ENCODE measurements at places on chromosomes 7 and 10.

- no peak for DNase-seq
Measured at GRCh38 chr10:707456-707855, 18.0 kb upstream of the DIP2C start.

DNA sequence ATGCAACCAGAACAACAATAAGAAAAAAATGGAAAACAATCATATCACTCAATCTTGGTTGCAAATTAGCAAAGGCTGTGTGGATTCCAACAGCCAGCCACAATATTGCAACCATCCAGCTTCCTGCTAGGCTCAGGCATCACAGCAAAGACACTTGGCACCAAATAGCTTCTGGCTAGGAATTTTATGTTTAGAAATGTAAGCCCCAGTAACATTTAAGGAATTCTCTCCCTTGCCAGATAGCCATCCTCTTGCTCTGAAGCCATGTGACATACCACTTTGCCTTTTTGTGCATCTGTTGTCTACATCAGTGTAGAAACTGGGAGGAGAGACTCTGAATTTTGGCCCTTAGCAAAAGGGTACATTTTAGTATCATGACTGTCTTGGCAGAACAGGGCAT, 22.2 kb downstream of the MKX start:
- DNase-seq: no peak

DNA sequence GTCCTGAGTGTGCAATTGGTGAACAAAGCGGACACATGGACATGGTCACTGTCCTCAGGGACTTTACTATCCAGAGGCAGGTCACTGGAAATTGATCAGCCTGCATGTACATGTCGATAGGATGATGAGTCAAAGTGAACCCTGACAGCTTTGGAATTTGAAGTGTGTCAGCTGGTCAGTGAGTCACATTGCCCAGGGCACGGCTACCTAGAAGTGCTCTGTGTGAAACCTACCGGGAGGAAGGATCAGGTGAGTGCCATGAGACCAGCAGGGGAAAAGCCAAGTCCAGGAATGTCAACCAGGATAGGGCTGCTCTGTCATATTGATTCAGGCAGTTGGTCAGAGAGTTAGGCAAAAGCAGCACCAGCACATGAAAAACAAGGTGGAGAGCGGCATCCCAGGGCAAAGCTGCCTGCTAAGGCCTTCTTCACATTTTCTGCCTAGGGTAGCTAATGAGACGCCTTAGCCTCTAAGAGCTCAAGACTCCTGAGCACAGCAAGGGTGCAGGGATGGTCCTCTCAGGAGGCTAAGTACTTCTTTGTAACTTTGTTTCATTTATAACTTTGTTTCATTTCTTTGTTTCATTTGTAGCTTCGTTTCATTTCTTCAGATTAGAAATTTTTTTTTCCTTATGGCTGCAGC, 19.4 kb upstream of the PDCD4 start:
- no peak for DNase-seq

- peak; percentile 57 for DNase-seq
Measured at GRCh38 chr10:42866115-42866995, 83.8 kb downstream of the BMS1 start.

- no peak for DNase-seq
Measured at GRCh38 chr10:27618906-27619305, 114.8 kb downstream of the RAB18 start.

DNA sequence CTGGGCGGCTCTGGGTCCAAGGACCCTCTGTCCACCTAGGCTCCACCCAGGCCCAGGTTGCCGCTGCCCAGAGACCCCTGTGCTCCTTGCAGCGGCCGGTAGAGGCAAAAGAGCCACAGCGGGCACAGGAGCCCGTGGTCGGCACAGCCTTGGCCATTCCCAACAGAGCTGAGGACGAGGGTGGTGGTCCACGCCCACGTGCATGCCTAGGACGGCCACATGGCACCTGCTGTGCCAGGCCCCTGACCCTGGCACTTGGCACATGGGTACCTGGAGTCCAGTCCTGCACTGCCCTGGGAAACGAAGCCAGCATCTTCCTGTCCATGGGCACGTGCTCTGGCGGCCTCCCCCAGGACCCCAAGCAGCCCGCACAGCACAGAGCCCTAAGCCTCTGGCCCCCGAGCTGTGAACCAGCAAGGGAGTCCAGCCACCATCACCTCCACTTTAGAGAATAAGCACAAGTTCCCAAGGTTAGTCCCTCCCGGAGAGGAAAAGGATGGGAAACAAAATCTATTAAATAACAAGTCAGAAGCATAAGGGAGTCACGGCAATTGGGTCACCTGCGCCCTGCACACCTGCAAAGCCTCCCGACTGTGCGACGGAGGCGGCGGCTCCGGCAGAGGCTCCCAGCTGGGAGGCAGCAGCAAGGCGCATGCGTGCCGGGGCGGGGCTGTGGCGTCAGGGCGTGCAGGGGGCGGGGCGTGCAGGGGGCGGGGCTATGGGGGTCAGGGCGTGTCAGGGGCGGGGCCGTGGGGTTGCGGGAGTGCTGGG, 59.1 kb downstream of the STK32C start:
- DNase-seq: peak; percentile 55

DNA sequence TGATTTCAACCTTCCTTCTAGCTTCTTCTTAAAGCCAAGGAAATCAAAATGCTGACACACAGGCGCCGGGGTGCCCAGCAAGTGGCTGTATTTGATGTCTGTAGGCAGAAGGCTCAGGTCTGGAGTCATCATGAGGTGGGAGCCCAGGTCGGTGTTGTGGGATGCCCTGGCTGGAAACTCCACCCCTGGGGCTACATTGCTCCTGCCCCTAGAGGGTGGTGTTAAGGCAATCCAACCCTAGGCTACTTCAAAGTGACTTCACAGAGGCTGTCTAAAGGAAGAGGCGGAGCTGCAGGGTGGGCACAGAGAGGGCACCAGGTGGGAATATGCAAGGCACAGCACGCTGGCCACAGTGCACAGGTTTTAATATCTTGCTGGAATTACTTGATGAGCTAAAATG, 200.9 kb downstream of the ADAM12 start:
- no peak for DNase-seq

GRCh38 chr10:45249978-45250693, 65.3 kb downstream of the OR13A1 start:
- peak; percentile 82 for DNase-seq

DNA sequence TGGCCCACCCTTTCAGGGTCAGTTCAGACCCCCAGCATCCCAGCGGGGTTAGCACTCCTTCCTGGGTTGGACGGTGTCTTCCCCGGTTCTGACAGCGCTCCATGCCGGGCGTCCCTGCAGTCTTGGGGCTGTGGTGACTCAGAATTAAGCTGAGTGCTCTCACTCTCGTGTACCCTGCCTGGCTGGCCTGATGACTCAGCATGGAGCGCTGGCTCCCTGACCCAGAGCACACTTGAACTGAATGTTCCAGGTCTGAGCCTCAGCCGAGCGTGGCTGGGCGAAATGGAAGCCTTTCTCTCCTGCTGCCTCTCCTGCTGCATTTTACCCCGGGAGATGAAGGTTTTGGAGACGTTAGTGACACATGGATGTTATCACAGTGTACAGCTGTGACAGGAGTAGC, 7.1 kb downstream of the BAG3 start:
- DNase-seq: peak; percentile 84

- peak; percentile 49 for DNase-seq
Measured at GRCh38 chr7:20216406-20217036, 663 bp downstream of the MACC1 start.

GRCh38 chr7:2109251-2109872, 123.4 kb downstream of the MAD1L1 start:
- no peak for DNase-seq

- no peak for DNase-seq
Measured at GRCh38 chr7:140674356-140674800, 1.6 kb downstream of the ADCK2 start.

GRCh38 chr10:21329995-21330627, 195.4 kb downstream of the SKIDA1 start:
- peak; percentile 13 for DNase-seq

Measured in erythroblast (primary cell).